Brain pericyte (primary cell): ENCODE measurements at places on chromosomes 2 and 18.
A peak's percentile ranks its signal among the peaks of the same experiment; 100 is the strongest.

- DNase-seq, result peak; percentile 84
These were observed 27.6 kb downstream of the MRPL33 start for GRCh38 chr2:27798948-27799645.

DNA sequence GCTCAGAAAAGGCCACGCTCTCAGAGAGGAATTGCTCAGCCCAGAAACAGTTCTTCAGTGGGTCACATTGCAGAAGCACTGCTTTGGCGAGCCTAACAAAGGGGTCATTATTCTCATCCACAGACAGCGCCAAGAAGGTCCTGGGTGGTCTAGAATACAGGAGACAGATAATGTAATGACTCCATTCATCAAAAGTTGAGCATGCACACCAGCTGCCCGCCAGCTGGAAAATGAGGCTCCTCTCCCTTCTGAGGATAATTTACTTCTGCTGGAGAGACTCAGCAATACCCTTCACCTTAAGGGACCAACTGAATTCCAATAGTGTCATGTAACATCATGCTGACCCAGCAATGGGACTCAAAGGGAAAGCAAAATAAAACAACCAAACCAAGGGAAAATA is 79.9 kb downstream of the TRIB2 start:
- DNase-seq, result no peak

DNA sequence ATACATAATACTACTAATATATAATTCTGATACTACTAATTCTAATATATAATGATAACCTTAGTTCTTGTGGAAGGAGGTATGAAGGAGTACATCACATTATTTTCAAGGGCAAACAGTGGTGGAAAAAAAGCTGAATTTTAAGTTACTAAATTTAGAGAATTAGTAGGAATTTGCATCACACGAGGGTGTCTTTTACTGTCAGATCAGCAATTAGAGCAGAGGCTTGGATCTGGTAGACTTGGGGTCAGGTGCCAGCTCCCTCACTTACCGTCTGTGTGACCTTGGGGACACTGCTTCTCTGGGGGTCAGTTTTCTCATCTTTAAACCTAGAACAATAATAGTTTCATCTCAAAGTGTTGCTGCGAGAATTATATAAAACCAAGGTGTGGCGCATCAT is 114.1 kb upstream of the NEDD4L start:
- DNase-seq, result no peak

DNA sequence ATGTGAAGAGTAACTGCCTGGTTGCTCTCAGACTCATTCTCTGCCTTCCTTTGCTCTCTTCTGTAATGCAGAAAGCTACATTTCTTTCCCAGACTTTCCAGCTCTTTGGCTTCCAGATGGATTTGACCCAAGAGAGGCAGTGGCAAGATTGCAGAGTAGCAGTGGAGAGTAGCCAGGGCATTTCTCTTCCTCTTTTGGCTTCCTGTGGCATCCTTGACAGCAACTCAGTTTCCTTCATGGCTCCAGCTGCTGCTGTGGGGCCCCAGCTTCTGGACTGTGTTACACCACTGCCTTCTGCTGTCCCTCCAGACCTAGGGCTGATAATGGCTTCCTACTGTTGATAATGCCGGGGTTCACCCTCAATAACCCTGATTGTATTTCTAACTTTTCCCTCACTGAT is 469.4 kb upstream of the SPRED2 start:
- no peak for DNase-seq

GRCh38 chr2:7881466-7881865 is 800.4 kb upstream of the ID2 start:
- DNase-seq, result no peak

DNA sequence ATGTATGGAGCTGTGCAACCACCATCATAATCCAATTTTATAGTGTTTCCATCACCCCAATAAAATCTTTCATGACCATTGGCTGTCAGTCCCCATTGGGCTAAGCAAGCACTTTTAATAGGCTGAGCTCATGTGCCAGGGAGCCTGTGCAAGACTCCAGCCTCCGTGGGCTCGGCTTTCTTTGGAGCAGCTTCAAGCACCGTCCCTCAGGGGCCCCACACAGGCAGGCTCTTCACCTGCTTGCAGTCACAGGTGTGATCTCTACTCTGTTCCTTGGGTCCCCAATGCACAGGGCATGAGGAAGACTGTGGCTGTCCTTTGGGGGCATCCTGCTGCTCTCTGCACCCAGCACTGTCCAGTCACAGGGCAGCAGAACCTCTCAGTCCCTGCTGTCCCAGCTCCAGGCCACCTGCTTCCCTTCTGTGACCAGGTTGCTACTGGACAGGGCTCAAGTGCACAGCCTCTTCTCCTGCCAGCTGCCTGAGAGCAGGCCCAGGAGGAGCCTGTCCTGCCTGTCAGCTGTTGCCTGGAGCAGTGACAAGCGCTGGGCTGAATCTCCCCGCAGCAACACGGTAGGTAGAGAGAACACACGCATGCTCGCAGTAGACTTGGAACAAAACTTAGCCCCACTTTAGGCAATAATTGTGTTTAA is 40.7 kb upstream of the TMEM131 start:
- DNase-seq, result no peak

DNA sequence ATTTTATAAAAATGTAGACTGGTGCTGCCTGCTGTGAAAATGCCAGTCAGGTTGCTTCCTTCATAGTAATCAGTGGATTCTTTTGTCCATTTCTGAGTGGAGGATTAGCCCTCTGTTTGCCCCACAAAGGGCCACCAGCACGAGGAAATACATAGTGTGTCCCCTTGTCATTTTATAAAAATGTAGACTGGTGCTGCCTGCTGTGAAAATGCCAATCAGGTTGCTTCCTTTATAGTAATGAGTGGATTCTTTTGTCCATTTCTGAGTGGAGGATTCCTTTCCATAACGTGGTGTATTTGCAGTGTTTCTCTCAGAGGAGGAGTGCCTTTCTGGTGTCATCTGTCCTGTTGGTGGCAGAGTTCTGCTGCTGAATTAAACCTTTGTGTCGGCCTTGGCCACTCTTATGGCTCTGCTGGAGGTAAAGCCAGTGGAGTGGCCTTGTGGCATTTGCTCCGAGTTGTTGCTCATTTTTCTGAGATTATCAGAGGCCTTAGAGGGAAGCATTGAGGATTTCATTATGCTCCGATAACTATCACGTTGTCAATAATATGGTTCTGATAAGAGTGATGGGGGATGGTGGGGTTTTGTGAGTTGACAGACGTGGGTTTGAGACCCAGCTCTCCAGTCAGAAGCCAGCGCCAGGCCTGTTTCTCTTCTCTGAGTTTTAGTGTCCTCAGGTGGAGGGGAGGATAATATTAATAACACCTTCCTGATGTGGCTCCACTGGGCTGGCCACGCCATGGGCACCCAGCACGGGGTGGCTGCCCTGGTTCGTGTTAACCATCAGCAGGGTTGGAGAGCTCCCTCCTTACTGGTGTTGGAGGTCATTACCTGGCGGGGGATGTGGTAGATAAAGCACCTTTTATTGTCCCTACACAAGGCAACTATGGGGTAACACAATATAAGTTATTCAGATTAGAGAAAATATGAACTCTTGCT is 96.6 kb downstream of the NEDD4L start:
- no peak for DNase-seq

DNA sequence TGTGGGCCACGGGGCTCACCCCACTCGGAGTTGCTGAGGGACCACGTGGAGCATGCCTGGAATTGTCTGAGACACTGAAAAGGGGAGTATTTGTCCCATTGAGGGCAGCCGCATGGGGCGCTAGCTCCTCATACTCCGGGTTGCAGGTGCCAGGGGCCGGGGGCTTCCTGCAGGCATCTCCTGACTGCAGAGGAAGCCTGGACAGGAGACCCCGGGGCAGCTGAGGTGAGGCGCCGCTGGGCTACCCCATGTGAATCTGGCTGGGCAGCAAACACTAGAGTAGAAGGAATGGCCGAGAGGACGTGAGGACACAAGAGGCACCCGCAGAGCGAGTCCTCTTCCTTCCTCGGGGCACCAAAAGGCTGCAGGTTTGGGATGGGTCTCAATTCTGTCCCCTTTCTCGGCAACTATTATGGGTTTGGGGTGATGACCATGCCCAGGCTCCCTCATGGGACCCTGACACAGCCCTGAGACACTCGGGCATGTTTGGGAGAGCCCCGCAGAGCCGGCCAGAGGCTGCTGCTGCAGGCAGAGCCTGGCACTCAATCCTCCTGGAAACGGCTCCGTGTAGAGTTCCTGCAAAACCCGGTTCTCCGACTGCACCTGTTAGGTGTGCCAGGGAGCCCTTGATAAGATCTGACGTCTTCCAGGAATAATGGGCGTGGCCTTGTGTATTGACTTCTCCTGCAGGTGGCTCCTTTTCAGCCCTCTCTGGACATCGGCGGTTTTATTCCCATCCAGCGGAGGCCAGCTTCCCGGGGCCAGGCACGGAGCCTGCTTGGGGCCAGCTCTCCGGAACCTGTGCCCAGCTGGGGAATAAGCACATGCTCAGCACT is 77.0 kb downstream of the CTIF start:
- no peak for DNase-seq
